ENCODE measurements at places on chromosomes 6 and 20.

DNA sequence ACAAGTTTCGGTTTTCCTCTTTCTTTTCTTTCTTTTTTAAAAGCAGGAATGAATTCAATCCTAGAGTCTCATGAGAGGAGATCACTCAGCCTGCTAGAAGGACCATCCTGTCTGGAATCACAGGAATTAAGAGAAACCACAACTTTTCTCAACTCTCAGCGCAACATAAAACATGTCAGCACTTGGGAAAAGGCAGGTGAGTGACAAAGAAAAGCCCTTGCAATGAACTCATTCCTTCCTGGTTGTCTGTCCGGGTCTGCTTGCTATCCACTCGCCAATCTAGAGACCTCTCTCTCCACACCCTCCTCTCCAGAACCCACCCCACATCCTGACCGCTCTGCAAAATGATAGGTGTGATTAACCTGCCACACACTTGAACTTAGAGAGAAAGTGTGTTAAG, 253.8 kb downstream of the LY86 start:
- no peak for DNase-seq

DNA sequence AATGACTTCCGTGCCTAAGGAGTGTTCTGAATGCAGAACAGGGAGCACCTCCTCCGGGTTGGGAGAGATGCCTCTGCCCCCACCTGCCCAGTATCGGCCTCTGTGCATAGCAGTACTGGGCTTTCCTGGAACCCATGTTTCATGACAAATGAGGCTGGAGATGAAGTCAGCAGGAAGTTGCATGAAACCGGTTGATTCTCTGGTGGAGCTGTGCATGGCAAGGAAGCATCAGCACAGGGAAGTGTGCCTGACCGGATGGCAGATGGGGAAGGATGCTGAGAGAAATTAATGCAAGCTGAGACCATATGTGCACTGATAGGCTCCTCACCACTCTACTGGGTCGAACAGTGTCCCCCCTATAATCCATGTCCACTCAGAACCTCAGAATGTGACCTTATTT, 155.5 kb downstream of the CDH26 start:
- no peak for DNase-seq

DNA sequence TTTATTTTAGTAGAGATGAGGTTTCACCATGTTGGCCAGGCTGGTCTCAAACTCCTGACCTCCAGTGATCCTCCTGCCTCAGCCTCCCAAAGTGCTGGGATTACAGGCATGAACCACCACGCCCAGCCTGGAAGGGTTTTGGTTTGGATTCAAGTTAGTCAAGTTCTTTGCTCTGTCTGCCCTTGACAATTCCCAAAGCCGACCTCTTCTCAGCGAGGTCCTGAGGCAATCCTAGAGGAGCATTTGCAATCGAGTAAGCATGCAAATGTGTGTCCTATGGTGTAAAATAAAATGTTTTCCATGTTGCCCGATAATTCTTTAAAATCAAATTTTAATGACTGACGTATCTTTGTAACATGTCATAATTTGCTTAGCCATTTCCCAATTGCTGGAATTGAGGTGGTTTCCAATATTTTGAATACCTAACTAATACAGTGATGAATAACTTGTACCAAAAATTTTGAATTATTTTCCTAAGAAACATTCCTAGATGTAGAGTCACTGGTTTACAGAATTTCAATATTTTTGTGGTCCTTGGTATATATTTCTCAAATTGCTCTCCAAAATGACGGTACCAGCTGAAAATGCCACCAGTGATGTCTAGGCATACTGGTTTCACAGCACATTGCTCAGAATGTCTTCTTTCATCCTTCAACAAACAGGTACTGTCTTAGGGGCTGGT, 38.7 kb downstream of the GTF2H5 start:
- no peak for DNase-seq

DNA sequence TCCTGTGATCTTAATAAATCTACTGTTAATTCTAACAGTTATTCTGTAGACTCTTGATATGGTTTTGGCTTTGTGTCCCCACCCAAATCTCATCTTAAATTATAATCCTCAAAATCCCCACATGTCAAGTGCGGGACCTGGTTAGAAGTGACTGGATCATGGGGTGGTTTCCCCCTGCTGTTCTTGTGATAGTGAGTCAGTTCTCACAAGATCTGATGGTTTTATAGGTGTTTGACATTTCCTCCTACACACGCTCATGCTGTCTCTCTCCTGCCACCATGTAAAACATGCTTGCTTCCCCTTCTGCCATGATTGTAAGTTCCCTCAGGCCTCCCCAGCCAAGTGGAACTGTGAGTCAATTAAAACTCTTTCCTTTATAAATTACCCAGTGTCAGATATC, 10.5 kb upstream of the EPB41L2 start:
- no peak for DNase-seq

- DNase-seq: no peak
Measured at GRCh38 chr20:965956-966355, 36.2 kb downstream of the RSPO4 start.

GRCh38 chr20:3218307-3218988, 9.2 kb downstream of the ITPA start:
- peak; percentile 51 for DNase-seq

GRCh38 chr20:57777911-57778310, 68.1 kb upstream of the PMEPA1 start:
- no peak for DNase-seq

DNA sequence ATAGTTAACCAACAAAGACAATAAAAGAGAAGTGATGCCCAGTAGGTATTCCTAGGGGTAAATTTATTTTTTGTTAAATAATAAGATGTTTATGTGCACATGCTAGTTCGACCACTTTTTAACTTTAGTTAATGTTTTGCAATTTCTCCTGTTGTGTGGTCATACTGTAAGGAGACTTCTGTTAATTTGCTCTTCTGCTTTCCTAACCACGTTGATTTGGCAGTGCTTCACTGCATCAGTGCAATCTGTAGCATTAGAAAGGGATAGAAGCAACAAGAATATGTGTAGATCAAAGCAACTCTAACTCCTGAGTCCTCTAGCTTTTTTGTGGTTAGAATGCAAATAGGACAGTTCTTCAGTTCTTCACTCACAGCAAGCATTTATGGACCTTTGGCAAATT, 13.9 kb downstream of the MYB start:
- DNase-seq: no peak

- DNase-seq: no peak
Measured at GRCh38 chr6:36947570-36948351, 6.8 kb upstream of the PI16 start.

DNA sequence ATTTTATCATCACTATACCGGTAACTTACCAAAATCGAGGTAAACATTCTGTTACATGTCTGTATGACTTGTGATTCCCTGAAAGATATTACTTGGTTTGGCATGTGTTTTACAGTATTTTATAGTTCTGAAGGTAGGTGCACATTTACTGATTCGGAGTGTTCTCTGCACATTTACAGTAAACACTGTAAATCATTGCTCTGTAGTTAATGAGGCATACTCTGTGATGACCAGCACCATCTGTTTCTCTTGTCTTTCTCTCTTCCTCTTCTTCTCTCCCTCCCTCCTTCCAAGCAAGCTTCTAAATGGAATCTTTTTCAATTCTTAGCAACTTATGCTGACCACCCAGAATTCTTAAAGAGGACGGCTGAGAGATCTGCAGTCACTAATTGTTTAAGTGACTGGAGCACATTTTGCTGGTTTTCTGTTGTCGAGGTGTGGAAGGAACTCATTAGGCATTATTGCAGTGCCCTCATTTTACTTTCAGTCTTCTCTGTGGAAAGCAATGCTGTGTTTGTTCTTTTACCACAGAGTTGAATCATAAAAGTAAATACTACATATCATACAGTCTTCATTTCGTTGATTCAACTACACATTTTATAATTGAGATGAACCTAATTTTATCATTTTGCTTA, 126.5 kb downstream of the UTRN start:
- DNase-seq: no peak

GRCh38 chr20:19660808-19661378, 97.2 kb upstream of the RIN2 start:
- no peak for DNase-seq

DNA sequence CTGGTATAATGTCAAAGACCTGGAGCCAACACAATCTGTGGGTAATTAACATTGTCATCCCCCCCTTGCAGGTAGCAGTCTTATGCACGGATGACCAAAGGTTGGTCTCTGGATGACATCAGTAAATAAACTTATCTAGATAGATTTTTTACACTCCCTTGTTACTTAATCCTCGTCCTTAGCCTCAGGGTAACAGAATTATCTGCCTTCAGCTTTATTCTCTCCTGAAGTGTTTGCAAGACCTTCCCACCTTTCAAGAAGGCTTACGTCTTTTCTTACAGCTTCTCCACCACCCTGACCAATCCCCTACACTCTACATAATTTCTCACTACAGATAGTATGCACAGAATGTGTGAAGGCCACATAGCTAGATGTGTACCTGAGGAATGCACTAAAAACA, 434.8 kb upstream of the HTR1E start:
- DNase-seq: no peak

All from stimulated activated CD8-positive, alpha-beta memory T cell treated with anti-CD3 and anti-CD28 coated beads, Interleukin-4, amount 100 ng/mL, for 1 hour (primary cell).